CD4-positive, CD25-positive, alpha-beta regulatory T cell (primary cell): ENCODE measurements at places on chromosomes 2 and 18.

GRCh38 chr2:103353774-103354173 is 591.9 kb downstream of the TMEM182 start:
- H3K4me1 ChIP-seq, result no peaks in the 10 kb centered on the region
- DNase-seq, result no peak
- no peak overlapping the region for H3K4me3 ChIP-seq

GRCh38 chr2:72271276-72271614 is 123.6 kb upstream of the CYP26B1 start:
- H3K4me3 ChIP-seq, result no peak overlapping the region
- no peak overlapping the region for H3K27ac ChIP-seq
- H3K4me1 ChIP-seq, result no peaks in the 10 kb centered on the region

DNA sequence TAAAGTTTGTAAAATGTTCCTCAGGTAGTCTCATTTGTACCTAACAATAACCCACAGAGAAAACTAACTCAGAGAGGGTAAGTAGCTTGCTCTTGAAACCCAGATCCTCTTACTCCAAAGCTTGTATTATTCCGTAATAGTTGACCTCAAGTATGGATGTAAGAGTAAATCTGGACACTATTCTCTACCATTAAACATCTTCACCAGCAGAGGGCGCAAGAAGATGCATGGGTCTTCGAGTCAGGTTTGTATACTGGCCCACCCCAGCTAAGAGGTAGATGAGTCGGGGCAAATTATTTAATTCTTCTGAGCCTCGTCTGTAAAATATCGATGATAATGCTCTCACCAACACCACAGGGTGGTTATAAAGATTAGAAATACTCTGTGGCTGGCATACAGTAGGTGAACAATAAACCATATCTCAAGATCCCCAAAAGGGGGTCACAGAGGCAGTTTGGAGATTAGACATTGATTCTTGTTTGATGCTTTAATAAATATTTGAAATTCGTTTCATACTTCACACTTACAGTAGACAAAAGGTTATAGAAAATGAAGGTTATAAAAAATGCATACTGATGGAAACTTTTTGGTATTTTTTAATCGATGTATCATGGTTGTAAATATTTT is 3.5 kb upstream of the CABLES1 start:
- H3K36me3 ChIP-seq, result no peaks in the 10 kb centered on the region
- peaks cover 24% of the 10 kb centered on the region for H3K4me1 ChIP-seq
- no peak overlapping the region for H3K4me3 ChIP-seq
- H3K27ac ChIP-seq, result no peak overlapping the region
- H3K27me3 ChIP-seq, result peaks cover 6% of the 10 kb centered on the region

DNA sequence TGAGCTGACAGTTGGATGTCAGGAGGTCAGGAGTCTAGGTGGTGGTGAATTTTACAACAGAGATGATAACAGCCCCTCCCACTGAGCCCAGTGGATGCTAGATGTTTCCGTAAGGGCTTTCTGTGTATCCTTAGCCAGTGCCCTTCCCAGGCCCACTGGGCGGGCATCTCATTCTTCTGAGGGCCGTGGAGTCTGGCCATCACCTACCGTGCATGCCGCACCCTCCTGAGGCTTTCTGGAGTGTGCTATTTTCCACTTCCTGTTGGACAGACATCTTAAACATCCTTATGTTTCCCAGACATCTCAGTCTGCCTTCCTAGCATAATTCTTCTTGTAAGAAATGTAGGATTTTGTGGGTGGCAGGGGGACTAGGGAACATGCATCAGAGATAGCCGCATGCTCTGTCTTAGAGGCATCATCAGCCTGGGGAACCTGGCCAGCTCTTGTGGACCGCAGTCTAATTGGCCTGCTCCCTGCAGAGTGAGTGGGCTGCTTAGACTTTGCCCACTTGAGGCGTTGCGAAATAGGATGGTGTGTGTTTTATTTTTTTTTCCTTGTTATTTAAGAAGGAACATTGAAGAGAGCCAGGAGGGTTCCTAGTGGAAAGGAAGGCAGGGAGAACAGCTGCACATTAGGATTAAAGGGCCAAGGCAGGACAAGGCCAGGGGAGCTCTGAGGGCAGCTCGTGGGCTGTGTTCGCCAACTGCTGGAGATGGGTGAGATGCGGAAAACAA is 135.8 kb downstream of the SH3RF3 start:
- H3K36me3 ChIP-seq, result no peaks in the 10 kb centered on the region
- no peak for DNase-seq
- no peak overlapping the region for H3K27ac ChIP-seq
- H3K4me1 ChIP-seq, result no peaks in the 10 kb centered on the region

DNA sequence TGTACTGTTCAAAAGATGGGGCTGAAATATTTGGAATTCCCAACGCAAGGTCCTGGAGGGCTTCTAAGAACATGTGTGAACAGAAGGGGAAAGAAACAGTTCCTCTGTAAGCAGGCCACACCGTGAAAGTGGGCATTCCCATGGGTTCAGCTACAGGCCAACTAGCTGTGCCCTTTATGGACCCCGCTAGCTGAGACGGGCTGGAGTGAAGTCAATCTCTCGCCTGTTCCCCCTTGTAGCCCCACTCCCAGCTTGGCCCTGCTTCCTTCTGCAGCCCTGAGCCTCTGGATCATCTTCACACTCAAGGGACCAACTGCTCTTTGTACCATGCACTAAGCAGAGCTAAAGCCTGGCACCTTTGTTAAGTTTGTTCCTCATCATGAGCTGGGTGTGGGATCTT is 55.4 kb downstream of the POLR1A start:
- H3K27ac ChIP-seq, result no peak overlapping the region
- H3K4me1 ChIP-seq, result no peaks in the 10 kb centered on the region
- H3K27me3 ChIP-seq, result no peaks in the 10 kb centered on the region
- no peak for DNase-seq

GRCh38 chr2:196341277-196341841 is 170.0 kb upstream of the STK17B start:
- H3K4me3 ChIP-seq, result no peak overlapping the region
- H3K27me3 ChIP-seq, result peaks cover 2% of the 10 kb centered on the region
- no peaks in the 10 kb centered on the region for H3K4me1 ChIP-seq

DNA sequence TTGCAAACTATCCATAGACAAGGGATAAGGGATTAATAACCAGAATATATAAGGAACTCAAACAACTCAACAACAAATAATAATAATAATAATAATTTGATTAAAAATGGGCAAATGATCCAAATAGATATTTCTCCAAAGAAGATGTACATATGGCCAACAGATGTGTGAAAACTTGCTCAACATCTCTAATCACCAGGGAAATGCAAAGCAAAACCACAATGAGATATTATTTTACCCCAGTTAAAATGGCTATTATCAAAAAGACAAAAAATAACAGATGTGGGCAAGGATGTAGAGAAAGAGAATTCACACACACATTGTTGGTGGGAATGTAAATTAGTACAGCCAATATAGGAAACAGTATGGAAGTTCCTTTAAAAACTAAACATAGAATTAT is 26.9 kb downstream of the DNAH7 start:
- DNase-seq, result no peak
- H3K27ac ChIP-seq, result no peak overlapping the region
- H3K4me1 ChIP-seq, result no peaks in the 10 kb centered on the region
- no peaks in the 10 kb centered on the region for H3K27me3 ChIP-seq
- no peak overlapping the region for H3K4me3 ChIP-seq

- peak; percentile 65 for DNase-seq
- no peak overlapping the region for H3K4me3 ChIP-seq
- H3K36me3 ChIP-seq, result no peaks in the 10 kb centered on the region
- no peak overlapping the region for H3K27ac ChIP-seq
- peaks cover 3% of the 10 kb centered on the region for H3K4me1 ChIP-seq
These were observed 22.6 kb upstream of the TBC1D8 start for GRCh38 chr2:101173707-101174295.

DNA sequence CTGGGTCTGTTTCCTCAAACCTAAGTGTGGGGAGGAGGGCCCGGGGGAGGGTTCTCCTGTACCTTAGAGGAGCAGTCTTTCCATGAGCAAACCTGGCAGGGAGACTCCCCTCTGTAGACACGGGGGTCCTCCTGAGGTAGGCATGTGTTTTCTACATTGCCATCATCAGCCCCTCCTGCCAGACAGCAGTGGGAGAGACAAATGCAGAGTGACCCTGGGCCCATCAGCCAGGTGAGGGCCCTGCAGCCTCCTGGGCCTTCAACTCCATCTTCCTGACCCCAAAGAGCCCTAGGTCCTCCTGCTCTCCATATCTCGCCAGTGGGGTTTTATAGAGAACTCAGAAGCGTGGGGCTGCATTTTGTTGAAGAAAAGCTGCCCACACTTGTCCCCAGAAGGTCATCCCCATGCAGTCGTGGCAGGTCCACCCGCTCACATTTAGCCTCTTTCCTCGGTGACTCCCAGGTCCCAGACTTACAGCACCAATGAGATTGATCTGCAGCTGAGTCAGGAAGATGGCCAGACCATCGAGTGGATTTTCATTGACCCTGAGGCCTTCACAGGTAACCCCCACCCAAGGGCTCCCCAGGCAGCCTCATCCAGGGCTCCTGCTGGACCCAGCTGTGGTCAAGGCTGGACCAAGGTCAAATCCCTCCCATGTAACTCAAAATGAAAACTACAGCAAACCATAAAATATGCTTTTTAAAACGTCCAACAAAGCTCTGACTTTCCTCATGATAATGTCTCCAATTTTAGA is 2.6 kb downstream of the CHRNG start:
- H3K4me3 ChIP-seq, result no peak overlapping the region
- no peak overlapping the region for H3K27ac ChIP-seq
- DNase-seq, result no peak
- H3K4me1 ChIP-seq, result peaks cover 7% of the 10 kb centered on the region

DNA sequence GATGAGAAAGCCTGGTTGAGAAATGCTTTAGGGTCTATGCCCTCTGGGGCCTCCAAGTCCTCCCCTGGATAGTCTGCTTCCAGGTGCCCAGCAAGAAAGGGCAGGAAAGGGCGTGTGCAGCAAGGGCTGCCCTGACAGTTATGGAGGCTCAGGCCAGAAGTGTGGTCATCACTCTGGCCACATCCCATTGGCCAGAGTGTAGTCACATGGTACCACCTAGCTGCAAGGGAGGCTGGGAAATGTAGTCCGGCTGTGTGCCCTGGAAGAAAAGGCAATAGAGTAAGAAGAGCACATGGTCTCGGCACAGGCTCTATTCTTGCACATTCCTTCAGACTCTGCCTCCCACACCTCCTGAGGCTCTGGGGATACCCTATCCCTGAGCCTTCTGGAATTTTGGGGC is 35.7 kb downstream of the ODC1 start:
- H3K27me3 ChIP-seq, result no peaks in the 10 kb centered on the region
- peaks cover 9% of the 10 kb centered on the region for H3K36me3 ChIP-seq
- no peak overlapping the region for H3K4me3 ChIP-seq

GRCh38 chr2:160838691-160839090 is 321.5 kb upstream of the TANK start:
- no peak overlapping the region for H3K4me3 ChIP-seq
- no peak for DNase-seq
- H3K27ac ChIP-seq, result no peak overlapping the region
- H3K27me3 ChIP-seq, result no peaks in the 10 kb centered on the region
- no peaks in the 10 kb centered on the region for H3K36me3 ChIP-seq

- no peak overlapping the region for H3K4me3 ChIP-seq
- no peaks in the 10 kb centered on the region for H3K36me3 ChIP-seq
- H3K27me3 ChIP-seq, result no peaks in the 10 kb centered on the region
- no peak overlapping the region for H3K27ac ChIP-seq
These were observed 586.5 kb upstream of the SLC8A1 start for GRCh38 chr2:41038408-41038807.

- no peak for DNase-seq
- H3K4me1 ChIP-seq, result no peaks in the 10 kb centered on the region
- no peak overlapping the region for H3K27ac ChIP-seq
- H3K36me3 ChIP-seq, result no peaks in the 10 kb centered on the region
- no peaks in the 10 kb centered on the region for H3K27me3 ChIP-seq
These were observed 176.4 kb downstream of the MYO3B start for GRCh38 chr2:170354388-170354787.

- no peaks in the 10 kb centered on the region for H3K36me3 ChIP-seq
- H3K4me1 ChIP-seq, result no peaks in the 10 kb centered on the region
- no peak for DNase-seq
These were observed 161.0 kb upstream of the ZFP36L2 start for GRCh38 chr2:43387092-43388062.

GRCh38 chr2:159326569-159327255 is 40.2 kb upstream of the WDSUB1 start:
- no peak overlapping the region for H3K4me3 ChIP-seq
- H3K27me3 ChIP-seq, result no peaks in the 10 kb centered on the region
- no peaks in the 10 kb centered on the region for H3K4me1 ChIP-seq
- peaks cover 16% of the 10 kb centered on the region for H3K36me3 ChIP-seq
- no peak overlapping the region for H3K27ac ChIP-seq

DNA sequence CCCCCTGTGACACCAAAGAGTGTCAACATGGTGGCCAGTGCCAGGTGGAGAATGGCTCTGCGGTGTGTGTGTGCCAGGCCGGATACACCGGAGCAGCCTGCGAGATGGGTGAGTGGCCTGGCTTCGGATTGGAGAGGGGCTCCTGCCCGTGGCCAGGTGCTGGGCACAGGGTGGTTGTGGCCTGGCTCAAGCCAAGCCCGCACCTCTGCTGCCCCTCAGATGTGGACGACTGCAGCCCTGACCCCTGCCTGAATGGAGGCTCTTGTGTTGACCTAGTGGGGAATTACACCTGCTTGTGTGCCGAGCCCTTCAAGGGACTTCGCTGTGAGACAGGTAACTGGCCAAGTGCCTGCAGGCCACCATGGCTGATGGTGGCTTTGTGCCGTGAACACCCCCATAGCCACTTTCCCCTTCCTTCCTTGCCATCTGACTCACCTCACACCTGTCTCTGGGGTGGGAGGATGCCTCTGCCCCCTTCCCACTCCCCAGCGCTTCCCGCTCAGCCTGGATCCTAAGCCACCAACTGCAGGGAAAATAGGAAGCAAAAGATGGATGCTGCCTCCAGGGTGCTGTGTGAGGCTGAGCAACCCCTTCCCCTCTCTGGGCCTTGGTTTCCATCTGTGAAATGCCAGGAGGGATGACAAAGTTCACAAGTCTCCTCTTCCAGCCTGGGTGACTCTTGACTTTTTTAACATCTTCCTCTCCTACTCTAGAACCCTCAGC is 41.8 kb downstream of the SNED1 start:
- DNase-seq, result no peak
- peaks cover 13% of the 10 kb centered on the region for H3K36me3 ChIP-seq
- peak overlapping the region; percentile 77 for H3K27ac ChIP-seq
- peaks cover 56% of the 10 kb centered on the region for H3K4me1 ChIP-seq

GRCh38 chr2:1360144-1360543 is 53.1 kb upstream of the TPO start:
- H3K4me3 ChIP-seq, result no peak overlapping the region
- DNase-seq, result no peak
- H3K36me3 ChIP-seq, result no peaks in the 10 kb centered on the region
- H3K4me1 ChIP-seq, result no peaks in the 10 kb centered on the region
- H3K27ac ChIP-seq, result no peak overlapping the region
- H3K27me3 ChIP-seq, result no peaks in the 10 kb centered on the region

DNA sequence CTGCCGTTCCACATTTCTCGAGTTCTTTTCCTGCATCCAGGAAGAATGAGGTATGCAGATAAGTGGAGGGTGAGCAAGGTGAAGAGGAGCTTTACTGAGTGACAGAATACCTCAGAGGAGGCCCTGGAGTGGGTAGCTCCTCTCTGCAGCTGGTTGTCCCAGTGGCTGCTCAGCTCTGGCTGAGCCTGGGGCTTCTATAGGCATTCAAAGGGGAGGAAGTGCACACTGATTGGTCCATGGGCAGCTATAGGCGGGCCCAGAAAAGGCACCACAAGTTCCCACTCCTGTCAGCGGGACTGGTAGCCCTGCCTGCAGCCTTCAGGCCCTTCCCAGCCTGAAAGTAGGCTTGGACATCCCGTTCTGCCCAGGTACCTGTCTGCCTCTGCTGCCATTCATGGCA is 94.7 kb downstream of the DOK6 start:
- H3K27ac ChIP-seq, result no peak overlapping the region
- H3K27me3 ChIP-seq, result no peaks in the 10 kb centered on the region
- H3K36me3 ChIP-seq, result no peaks in the 10 kb centered on the region
- DNase-seq, result no peak
